ENCODE measurements at places on chromosomes 12 and 14. TPM values are rescaled to one million over a fixed set of nuclear protein-coding genes. Genes with fewer than 3 reads are reported as not detected.

The GZMB gene
- 0.30 TPM for polyA plus RNA-seq

The KLRB1 gene
- 0.26 TPM for polyA plus RNA-seq

The TNFRSF1A gene
- 57.3 TPM for polyA plus RNA-seq

The GUCY2C gene
- 0.27 TPM for polyA plus RNA-seq

The CD4 gene
- 16.6 TPM for polyA plus RNA-seq

The C12orf54 gene
- polyA plus RNA-seq = 0.86 TPM

The NANOG gene
- 0.19 TPM for polyA plus RNA-seq

The HOXC10 gene
- 0.81 TPM for polyA plus RNA-seq

The AKAP3 gene
- polyA plus RNA-seq = 3.2 TPM

The AQP2 gene
- 0.47 TPM for polyA plus RNA-seq

DNA sequence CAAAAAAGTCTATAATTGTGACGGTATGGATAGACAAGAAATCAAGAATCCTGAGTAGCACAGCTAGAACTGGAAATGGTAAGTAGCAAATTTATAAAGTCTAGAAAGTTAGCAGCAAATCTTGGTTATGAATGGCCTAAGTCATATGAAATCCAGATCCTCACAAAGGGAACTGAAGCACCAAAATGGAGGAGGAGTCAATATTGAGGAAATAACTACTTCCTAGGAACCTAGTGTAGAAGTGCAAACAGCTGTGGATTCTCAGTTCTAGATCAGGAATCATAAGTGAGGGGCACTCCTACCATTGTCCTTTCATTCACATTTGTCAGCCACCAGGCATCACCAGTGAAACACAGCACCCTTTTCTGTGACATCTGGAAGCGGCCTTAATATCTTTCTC lies 202.2 kb upstream of the DCN start:
- no peak overlapping the region for H3K4me3 ChIP-seq
- no peak overlapping the region for H3K27ac ChIP-seq

GRCh38 chr14:81625343-81625742 lies 91.7 kb upstream of the SEL1L start:
- H3K4me1 ChIP-seq = no peaks in the 10 kb centered on the region
- no peaks in the 10 kb centered on the region for H3K36me3 ChIP-seq
- H3K4me3 ChIP-seq = no peak overlapping the region
- H3K27ac ChIP-seq = no peak overlapping the region
- DNase-seq = peak; percentile 84
- no peaks in the 10 kb centered on the region for H3K27me3 ChIP-seq

DNA sequence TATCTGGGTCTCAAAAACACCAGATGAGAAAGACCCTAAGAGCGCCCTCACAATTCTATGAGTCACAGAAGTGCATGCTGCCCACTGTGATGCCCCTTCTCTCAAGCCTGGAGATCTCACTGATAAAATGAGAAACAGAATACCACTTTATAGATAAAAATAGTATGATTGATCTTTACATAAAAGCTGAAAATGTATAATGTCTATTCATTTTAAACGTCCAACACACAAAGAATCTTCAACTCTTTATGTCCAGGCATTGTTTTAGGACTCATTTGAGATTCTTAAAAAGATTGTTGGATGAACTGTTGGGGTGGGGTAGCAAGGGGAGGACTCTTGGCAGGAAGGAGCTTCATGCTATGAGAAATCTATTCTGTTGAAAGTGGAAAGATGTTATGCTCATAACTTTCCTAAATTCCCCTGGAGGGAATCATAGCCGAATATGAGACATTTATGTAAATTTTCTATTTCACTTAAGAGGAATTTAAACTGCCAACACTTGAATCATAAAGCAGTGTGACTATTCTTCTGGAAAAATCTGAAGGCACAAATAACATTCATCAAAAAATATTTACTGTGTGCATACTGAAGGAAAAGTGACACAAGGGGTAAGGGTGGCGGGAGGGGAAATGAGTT lies 174.6 kb downstream of the STXBP6 start:
- no peak overlapping the region for H3K4me3 ChIP-seq
- H3K36me3 ChIP-seq = no peaks in the 10 kb centered on the region
- H3K27me3 ChIP-seq = no peaks in the 10 kb centered on the region
- no peak for DNase-seq
- peak overlapping the region; percentile 1 for H3K27ac ChIP-seq

GRCh38 chr12:81229759-81230158 lies 151.9 kb downstream of the ACSS3 start:
- peak; percentile 22 for DNase-seq
- H3K4me1 ChIP-seq = no peaks in the 10 kb centered on the region
- no peaks in the 10 kb centered on the region for H3K36me3 ChIP-seq

GRCh38 chr14:84792722-84793410 lies 737.1 kb upstream of the FLRT2 start:
- H3K4me1 ChIP-seq = no peaks in the 10 kb centered on the region
- H3K27ac ChIP-seq = no peak overlapping the region
- no peaks in the 10 kb centered on the region for H3K27me3 ChIP-seq

DNA sequence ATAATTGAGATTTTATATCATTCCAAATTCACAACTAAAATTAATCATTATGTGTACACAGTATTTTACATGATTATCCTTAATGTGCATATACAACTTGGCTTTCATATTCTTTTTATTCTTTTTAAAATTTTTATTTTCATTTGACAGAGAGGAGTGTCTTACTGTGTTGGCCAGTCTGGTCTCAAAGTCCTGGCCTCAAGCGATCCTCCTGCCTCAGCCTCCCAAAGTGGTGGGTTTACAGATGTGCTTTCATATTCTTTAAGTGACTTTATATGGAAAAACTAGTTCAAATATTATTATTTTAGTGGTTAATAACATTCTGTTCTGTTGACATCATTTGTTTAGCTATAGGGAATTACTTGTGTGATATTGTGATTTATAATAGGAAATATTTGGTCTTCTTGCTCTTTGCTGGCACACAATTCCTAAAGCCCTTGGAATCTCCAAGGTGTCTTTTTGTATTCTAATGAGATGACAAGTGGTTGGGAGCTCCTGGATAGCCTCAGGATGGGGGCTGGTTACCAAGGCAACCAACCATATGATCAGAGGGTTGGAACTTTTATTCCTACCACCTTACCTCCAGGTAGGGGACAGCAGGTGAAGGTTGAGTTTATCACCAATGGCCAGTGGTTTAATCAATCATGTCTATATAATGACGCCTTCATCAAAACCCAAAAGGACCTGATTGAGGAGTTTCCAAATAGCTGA lies 16.0 kb upstream of the ZNF410 start:
- no peak overlapping the region for H3K4me3 ChIP-seq
- peaks cover 3% of the 10 kb centered on the region for H3K36me3 ChIP-seq
- H3K27me3 ChIP-seq = no peaks in the 10 kb centered on the region
- no peak overlapping the region for H3K27ac ChIP-seq
- DNase-seq = no peak

DNA sequence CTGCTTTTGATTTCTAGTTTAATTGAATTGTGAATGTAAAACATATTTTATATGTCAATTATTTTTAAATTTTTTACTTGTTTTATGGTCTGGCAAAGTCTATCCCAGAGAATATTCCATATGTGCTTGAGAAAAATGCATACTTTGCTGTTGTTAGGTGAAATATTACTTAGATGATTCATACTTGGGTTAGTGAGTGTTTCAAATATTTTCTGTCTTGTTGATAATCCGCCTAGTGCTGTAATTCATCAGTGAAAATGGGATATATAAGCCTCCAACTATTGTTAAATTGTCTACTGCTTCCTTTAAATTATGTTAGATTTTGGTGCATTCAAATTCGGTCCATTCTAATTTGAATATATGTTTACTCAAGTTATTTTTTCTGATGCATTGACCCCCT lies 395.5 kb downstream of the LRFN5 start:
- H3K4me1 ChIP-seq = no peaks in the 10 kb centered on the region
- no peaks in the 10 kb centered on the region for H3K36me3 ChIP-seq
- H3K27ac ChIP-seq = no peak overlapping the region
- DNase-seq = no peak
- H3K4me3 ChIP-seq = no peak overlapping the region

DNA sequence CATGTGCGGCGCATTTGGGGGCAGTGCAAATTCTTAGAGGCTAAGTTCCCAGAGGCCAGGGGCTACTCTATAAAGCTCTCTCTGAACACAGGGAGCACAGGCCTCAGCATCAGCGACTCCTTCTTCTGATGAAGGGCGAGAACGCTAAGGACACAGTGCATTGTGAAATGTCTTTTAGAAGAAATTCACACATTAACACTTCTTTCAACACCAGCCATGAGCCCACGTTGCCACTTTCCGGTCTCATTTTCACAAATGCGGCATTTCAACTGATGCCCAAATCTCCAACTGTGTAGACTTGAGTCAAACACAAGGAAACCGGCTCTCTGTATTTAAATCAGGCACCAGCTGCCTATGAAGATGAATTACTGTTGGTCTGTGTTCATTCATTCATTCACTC lies 162.0 kb downstream of the FOXN3 start:
- H3K36me3 ChIP-seq = no peaks in the 10 kb centered on the region
- H3K4me3 ChIP-seq = no peak overlapping the region
- peaks cover 22% of the 10 kb centered on the region for H3K4me1 ChIP-seq

- no peak overlapping the region for H3K27ac ChIP-seq
- peak; percentile 57 for DNase-seq
- peaks cover 8% of the 10 kb centered on the region for H3K4me1 ChIP-seq
- H3K27me3 ChIP-seq = no peaks in the 10 kb centered on the region
- no peaks in the 10 kb centered on the region for H3K36me3 ChIP-seq
Observed at GRCh38 chr14:71138448-71139293, 231.4 kb downstream of the PCNX1 start.

DNA sequence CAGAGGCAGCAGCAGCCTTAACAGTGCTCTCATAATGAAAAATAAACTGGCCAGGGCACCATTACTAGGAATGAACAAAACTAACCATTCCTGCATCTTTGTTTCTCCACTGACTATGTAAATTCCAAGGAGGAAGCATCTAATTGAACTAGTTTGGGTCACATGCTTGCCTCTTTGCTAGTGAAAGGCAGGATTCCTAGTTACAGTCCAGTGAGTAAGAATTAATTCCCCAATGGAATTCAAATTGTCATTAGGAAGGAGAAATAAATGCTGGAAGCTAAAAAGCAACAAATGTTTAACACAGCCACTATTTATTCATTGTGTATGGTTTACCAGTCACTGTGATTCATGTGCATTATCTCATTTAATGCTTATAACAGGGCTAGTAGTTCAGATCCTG lies 316.0 kb downstream of the CCDC91 start:
- H3K27me3 ChIP-seq = no peaks in the 10 kb centered on the region
- H3K36me3 ChIP-seq = no peaks in the 10 kb centered on the region
- H3K4me3 ChIP-seq = no peak overlapping the region
- no peaks in the 10 kb centered on the region for H3K4me1 ChIP-seq
- no peak overlapping the region for H3K27ac ChIP-seq

GRCh38 chr12:112928978-112929377 lies 9.3 kb upstream of the OAS3 start:
- H3K4me1 ChIP-seq = no peaks in the 10 kb centered on the region
- no peaks in the 10 kb centered on the region for H3K36me3 ChIP-seq
- no peak for DNase-seq

DNA sequence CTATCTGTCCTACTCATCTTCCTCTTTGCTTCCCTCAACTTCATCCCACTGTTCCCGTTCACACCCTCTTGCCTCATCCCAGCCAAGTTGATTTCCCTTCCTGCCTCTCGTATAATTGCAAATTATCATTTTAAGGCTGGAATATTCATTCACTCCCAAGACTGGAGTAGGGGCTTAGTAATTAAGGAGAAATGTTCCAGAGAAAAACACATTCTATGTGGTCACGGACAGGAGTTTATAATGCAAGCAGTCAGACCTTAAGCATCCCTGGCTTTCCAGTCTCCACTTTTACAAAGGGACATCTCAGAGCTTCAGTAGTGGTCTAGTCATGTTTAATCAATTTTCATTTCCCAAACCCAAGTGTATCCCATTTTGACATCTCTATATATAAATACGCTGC lies 54.9 kb downstream of the TMEM132D start:
- H3K4me1 ChIP-seq = no peaks in the 10 kb centered on the region
- H3K27me3 ChIP-seq = no peaks in the 10 kb centered on the region
- no peak overlapping the region for H3K27ac ChIP-seq

- no peak for DNase-seq
- no peaks in the 10 kb centered on the region for H3K27me3 ChIP-seq
- no peaks in the 10 kb centered on the region for H3K36me3 ChIP-seq
Observed at GRCh38 chr12:77382096-77382742, 316.9 kb upstream of the E2F7 start.

- no peaks in the 10 kb centered on the region for H3K36me3 ChIP-seq
- H3K27me3 ChIP-seq = no peaks in the 10 kb centered on the region
- H3K4me1 ChIP-seq = peaks cover 12% of the 10 kb centered on the region
- H3K4me3 ChIP-seq = no peak overlapping the region
- no peak for DNase-seq
Observed at GRCh38 chr12:48160807-48161206, 3.5 kb upstream of the ASB8 start.

DNA sequence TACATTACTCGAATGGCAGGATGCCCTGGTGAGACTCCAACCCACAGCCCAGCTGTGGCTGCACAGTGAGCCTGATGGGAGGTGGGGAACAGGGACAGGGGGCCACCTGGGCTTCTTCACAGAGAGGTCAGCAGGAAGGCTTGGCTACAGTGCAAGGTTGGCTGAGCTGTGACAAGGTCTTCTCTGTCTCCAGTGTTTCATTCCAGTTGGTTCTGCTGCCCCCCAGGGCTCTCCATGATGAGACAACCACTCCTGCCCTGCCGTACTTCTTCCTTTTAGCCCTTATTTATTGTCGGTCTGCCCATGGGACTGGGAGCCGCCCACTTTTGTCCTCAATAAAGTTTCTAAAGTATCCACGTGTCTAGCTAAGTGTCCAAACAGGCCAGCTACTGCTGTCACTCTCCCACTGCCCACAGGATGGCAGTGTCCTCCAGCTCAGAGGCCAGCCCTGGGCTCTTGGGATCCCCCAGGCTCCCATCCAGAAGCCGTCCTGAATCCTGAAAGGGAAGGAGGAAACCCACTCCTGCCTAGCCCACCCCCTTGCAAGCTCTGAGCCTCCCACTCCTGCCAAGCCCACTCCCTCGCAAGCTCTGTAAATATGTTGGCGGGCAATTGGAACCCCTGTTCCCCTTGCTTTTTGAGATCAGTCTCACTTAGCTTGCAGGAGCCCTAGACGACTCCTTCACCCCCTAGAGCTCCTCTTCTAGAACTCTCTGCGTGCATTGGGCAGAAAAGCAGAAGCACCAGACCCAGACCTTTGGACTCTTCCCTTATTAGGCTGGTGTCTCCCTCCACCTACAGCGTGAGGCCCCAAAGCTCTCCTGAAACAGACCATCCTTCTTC lies 5.4 kb downstream of the C1QL4 start:
- peaks cover 11% of the 10 kb centered on the region for H3K36me3 ChIP-seq
- DNase-seq = no peak
- no peak overlapping the region for H3K4me3 ChIP-seq
- H3K27ac ChIP-seq = no peak overlapping the region
- peaks cover 40% of the 10 kb centered on the region for H3K4me1 ChIP-seq

- peaks cover 3% of the 10 kb centered on the region for H3K4me1 ChIP-seq
Observed at GRCh38 chr14:88264116-88264515, 59.0 kb downstream of the KCNK10 start.

All from spinal cord (tissue), 10 donors.